ENCODE measurements at places on chromosomes 7 and 10.

DNA sequence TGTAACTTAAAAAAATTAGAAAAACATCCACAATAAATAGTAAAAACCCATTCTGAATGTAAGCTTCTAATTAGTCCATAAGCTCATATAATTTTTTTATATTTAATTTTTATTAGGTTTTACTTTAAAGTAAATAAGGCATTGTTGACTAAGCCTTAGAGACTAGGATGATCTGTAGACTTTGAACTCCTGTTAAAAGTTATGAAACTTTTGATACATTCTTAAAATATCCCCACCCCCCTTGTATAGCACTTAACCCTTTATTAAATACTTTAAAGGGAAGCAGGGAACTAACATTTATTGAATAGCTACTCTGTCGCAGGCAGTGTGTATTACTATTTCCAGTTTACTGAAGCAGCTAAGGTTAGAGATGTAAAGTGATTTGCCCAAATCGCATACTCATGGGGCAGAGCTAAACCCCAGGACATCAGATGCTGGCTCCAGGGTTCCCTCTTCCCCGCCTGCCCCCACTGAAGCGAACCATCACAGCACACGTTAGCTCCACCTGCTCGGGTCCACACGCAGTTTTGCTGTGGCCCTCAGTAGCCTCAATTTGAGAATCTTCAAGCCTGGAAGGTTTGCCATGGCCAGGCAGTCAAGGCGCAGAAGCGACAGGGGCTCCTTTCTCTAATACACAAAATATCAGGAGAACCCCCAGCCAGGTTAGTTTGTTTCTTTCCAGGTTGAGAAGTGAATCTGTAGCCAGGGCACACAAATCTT, 762 bp downstream of the PON1 start:
- DNase-seq, result no peak

DNA sequence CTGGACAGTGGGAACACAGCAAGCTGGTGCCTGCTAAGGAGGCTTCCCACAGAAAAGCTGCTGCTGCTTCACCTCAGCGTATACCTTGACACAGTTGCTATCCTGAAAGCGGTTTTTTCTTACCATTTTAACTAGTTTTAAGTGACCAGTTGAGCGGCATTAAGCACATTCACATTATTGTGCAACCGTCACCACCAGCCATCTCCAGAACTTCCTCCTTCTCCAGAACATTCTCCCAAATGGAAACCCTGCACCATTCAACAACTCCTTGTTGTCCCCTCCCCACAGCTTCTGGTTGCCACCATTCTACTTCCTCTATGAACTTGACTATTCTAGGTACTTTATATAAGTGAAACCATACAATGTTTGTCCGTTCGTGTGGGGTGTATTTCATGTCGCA, 169.9 kb downstream of the SNX10 start:
- no peak for DNase-seq

DNA sequence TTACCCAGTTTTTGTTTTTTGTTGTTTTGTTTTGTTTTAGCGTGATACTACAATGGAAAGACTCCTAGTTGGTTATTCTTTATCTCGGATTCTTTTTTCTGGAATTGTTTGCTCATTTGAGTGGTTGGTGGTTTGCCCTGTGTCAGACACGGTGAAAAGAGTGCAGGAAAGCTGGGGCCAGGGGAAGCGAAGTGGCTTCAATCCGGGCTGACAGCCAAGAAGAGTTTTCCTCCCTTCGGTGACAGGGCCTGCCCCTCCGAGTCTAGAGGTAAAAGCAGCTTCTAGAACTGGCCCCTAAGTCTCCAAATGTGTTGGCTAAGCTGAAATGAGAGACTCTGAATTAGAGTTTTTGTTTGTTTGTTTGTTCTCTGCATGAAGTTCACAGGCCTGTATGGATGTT, 5.7 kb upstream of the AP5Z1 start:
- no peak for DNase-seq

DNA sequence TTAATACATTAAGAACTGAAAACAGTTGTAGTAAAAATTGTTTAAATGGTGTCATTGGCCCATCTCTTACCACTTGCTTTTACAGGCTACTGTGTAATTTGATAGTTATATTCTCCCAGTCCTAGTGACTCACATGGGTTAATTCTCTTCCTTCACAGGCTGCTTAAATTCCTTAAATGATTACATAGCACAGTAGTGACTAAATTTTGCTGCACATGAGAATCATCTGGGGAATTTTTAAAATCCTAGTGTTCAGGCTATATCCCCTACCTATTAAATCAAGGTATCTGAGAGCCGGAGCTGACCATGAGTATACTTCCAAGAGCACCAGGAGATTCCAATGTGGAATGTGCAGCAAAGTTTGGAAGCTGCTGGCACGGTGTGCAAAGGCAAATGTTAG, 45.3 kb upstream of the ZNF800 start:
- DNase-seq, result no peak

GRCh38 chr10:15504101-15504840, 133.2 kb upstream of the FAM171A1 start:
- DNase-seq, result no peak

GRCh38 chr10:124160943-124161582, 67.7 kb upstream of the CHST15 start:
- no peak for DNase-seq

DNA sequence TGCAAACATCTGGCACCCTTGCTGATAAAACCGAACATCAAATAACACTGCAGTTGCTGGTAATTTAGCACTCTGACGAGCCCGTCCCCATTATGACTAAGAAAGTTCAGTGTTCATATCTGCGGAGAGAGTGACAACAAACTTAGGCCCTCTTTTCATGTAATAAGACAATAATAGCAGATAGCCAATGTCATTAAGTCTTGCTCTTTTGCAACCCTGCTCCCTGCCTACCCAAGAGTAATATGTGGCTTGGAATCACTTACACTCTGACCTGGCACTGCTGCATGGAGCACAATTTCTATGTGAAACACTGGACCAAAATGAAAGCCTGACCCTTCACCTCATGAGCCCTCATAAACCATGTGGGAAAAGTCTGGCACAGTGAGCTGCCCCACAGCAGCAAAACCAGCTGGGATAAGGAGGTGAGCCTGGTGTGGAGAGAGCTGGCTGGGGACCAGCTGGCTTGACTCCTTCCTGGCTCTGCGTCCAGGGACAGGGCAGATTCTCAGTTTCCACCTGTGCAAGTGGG, 86.5 kb downstream of the HIPK2 start:
- DNase-seq, result no peak

DNA sequence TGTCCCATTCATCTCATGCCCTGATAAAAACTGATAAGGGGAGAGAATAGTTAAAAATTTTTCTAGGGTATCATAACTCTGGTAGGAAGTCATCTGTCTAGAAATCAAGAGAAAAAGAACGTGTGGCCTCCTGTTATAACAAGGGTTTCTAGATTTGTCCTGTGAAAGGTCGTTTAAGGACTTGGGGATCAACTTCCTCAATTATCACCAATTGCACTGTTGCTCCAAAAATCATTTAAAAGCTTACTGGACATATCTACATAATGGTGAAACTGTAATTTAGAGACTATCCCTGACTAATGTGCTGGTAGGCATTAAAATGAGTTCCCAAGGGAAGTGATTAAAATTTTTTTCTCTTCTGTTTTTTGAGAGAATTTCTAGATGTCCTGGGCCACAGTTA, 58.2 kb downstream of the GPR141 start:
- DNase-seq, result no peak

DNA sequence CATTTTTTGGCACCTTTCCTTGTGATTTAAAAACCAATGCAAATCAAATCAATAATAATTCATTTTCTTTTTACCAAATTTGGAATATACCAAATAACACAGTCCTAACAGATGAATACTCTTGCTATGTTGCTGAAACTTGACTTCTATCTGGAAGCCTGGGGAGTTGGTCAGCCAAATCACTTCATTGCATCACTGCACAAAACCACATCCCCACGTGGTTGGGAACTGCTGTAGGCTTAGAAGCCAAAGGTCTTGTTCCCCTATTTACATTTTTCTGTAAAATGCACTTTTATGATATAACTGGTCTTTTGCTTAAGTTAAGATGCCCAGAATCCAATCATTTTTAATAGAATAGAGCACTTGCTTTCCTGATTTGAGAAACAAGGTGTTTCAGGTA, 15.2 kb downstream of the GPR85 start:
- DNase-seq, result no peak

GRCh38 chr7:34837316-34837715, 179.3 kb downstream of the NPSR1 start:
- DNase-seq, result no peak

GRCh38 chr7:129008645-129009414, 46.1 kb downstream of the TNPO3 start:
- no peak for DNase-seq

DNA sequence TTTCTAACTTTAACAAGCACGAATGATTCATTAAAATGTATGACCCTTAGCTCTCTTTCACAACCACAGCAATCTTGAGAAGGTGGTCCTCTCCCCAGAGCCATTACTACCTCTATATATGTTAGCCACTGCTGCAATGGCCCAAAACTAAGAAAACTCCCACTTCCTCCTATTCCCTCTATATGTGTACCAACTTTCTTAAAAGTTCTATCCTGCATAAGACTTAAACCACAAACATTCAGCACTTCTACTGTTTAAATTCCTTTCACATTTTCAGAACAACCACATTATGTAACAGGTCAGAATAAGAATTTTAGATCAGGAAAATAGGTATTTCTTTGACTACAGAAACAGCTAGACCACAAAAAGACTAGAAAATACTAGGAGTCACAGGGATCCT, 36.2 kb downstream of the WASL start:
- no peak for DNase-seq
